ENCODE measurements at places on chromosomes 5 and 9.
A peak's percentile ranks its signal among the peaks of the same experiment; 100 is the strongest.

- H3K4me1 ChIP-seq: no peaks in the 10 kb centered on the region
- no peak for DNase-seq
- H3K27me3 ChIP-seq: peaks cover 16% of the 10 kb centered on the region
- H3K36me3 ChIP-seq: peaks cover 3% of the 10 kb centered on the region
These were observed 1.7 kb upstream of the HTR1A start for GRCh38 chr5:63963926-63964325.

- no peak for DNase-seq
- no peak overlapping the region for H3K4me3 ChIP-seq
- H3K36me3 ChIP-seq: no peaks in the 10 kb centered on the region
- no peaks in the 10 kb centered on the region for H3K27me3 ChIP-seq
- H3K27ac ChIP-seq: no peak overlapping the region
These were observed 515.6 kb upstream of the DMAC1 start for GRCh38 chr9:8315211-8315610.

DNA sequence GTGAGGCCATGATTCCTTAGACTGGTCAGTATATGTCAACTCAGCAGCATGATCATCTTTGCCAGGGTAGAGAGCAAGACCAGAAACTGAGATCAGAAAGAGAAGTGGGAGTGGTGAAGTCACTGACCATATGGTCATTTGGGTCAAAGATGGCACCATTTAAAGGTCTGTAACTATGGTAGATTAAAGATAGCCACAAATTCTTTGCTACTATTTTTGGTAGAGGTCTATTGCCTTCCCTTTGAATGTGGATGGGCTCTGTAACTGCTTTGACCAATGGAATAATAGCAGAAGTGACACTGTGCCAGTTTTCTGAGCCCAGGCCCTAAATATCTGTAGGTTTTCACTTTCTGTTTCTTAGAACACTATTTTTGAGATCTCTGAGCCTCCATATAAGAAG, 117.6 kb downstream of the PCSK1 start:
- no peak overlapping the region for H3K4me3 ChIP-seq
- no peaks in the 10 kb centered on the region for H3K4me1 ChIP-seq
- DNase-seq: no peak
- H3K27ac ChIP-seq: no peak overlapping the region

DNA sequence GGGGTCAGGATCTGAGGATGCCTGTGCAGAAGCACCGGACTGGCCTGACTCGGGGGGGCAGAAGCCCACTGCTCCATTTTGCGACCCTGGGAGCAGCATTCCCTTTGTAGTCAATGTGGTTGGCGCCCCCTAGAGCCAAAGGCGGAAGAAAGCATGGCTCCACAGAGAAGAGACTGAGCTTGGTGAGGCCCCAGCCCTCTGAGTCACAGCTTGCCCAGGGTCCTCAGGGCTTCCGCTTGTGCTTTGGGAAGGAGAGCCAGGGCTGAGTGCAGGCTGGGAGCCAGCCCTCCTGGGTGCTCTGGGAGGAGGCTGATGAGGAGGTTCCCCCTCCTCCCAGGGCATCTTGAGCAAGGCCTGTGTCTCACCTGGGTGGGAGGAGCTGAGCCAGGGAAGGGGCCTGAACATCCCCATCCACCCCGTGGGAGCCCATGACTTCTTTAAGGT, 5.5 kb upstream of the AQP3 start:
- peak; percentile 68 for DNase-seq
- H3K4me1 ChIP-seq: peaks cover 62% of the 10 kb centered on the region
- H3K27me3 ChIP-seq: no peaks in the 10 kb centered on the region
- peak overlapping the region; percentile 84 for H3K27ac ChIP-seq
- H3K4me3 ChIP-seq: no peak overlapping the region

DNA sequence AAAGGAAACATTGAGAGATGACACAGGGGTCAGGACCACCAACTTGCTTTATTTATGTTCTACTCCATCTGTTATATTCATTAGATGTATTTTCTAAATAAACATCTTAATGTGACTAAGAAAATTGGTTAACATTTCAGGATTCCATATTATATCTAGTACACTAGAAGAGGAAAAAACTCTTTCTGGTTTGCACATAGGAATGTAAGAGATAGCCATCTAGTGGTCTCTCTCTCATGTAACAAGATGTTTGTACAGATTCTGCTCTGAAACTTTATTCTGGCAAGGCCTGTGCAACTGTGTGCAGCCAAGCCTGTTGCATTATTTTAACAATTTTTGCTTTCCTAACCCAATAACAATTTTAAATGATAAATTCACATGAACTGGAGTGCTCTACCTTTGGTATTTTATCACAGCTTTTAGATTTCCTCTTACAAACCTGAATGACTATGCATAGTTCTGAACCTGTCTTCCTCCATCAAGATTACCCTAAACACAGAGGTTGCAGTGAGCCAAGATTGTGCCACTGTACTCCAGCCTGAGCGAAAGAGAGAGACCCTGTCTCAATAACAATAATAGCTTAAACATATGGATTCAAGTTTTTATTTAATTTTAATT, 148.2 kb downstream of the GIN1 start:
- H3K27ac ChIP-seq: no peak overlapping the region
- H3K4me1 ChIP-seq: peaks cover 3% of the 10 kb centered on the region
- DNase-seq: no peak
- no peak overlapping the region for H3K4me3 ChIP-seq
- H3K27me3 ChIP-seq: no peaks in the 10 kb centered on the region
- no peaks in the 10 kb centered on the region for H3K36me3 ChIP-seq

GRCh38 chr5:79802406-79802805, 112.8 kb downstream of the CMYA5 start:
- DNase-seq: no peak
- H3K27ac ChIP-seq: no peak overlapping the region
- H3K27me3 ChIP-seq: no peaks in the 10 kb centered on the region
- H3K4me3 ChIP-seq: no peak overlapping the region
- H3K36me3 ChIP-seq: no peaks in the 10 kb centered on the region

DNA sequence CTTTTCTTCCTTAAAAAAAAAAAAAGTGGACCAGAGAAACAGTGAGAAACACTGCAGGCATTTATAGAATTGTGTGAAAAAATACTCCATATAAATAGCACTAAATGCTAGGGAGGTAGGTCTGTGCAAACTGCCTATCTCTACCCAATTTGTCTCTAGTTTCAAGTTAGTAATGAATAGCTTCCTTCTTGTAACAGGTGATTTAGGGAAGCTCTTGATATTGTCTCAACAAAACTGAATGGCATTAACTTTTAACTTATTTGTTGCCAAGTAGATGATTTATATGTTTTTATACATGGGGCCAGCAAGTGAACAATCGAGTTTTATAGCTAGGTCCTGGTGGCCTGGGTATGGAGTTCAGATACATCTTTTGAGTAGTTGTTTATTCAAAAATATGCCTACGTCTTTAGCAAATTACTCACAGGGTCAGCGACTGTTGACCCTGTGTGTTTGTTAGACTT, 283.6 kb downstream of the NR3C1 start:
- H3K36me3 ChIP-seq: peaks cover 17% of the 10 kb centered on the region
- peaks cover 21% of the 10 kb centered on the region for H3K4me1 ChIP-seq
- H3K27ac ChIP-seq: no peak overlapping the region
- H3K4me3 ChIP-seq: no peak overlapping the region
- H3K27me3 ChIP-seq: no peaks in the 10 kb centered on the region
- DNase-seq: no peak

GRCh38 chr9:122213589-122214413, 15.0 kb downstream of the LHX6 start:
- peaks cover 16% of the 10 kb centered on the region for H3K4me1 ChIP-seq
- H3K36me3 ChIP-seq: no peaks in the 10 kb centered on the region
- H3K4me3 ChIP-seq: peak overlapping the region; percentile 49
- peaks cover 66% of the 10 kb centered on the region for H3K27me3 ChIP-seq
- no peak overlapping the region for H3K27ac ChIP-seq
- peak; percentile 67 for DNase-seq

GRCh38 chr9:94210616-94211603, 48.2 kb upstream of the ZNF169 start:
- no peak for DNase-seq
- H3K36me3 ChIP-seq: no peaks in the 10 kb centered on the region
- no peak overlapping the region for H3K4me3 ChIP-seq

GRCh38 chr5:39256477-39257235, 37.3 kb upstream of the FYB1 start:
- no peaks in the 10 kb centered on the region for H3K27me3 ChIP-seq
- peak overlapping the region; percentile 42 for H3K4me3 ChIP-seq
- no peak overlapping the region for H3K27ac ChIP-seq
- peaks cover 10% of the 10 kb centered on the region for H3K4me1 ChIP-seq

GRCh38 chr9:20048985-20049384, 260.1 kb upstream of the SLC24A2 start:
- H3K36me3 ChIP-seq: peaks cover 29% of the 10 kb centered on the region
- no peak for DNase-seq

- H3K4me3 ChIP-seq: no peak overlapping the region
- DNase-seq: no peak
- H3K27me3 ChIP-seq: no peaks in the 10 kb centered on the region
- H3K36me3 ChIP-seq: peaks cover 23% of the 10 kb centered on the region
These were observed 64.5 kb downstream of the SLF1 start for GRCh38 chr5:94682814-94683520.

GRCh38 chr5:175444060-175444904, at the start of gene DRD1:
Gene DRD1 (minus strand): TSS chr5:175444182. CDS start chr5:175443099, 1,083 bp downstream.
- H3K4me3 ChIP-seq: peak within 1 kb of the TSS; percentile 19
- H3K27ac ChIP-seq: no peak within 1 kb of the TSS
- H3K27me3 ChIP-seq: peaks cover 63% of the 10 kb centered on the region
- H3K4me1 ChIP-seq: peaks cover 7% of the 10 kb centered on the region
- peak; percentile 32 for DNase-seq

GRCh38 chr5:154786414-154786813, 31.2 kb downstream of the LARP1 start:
- H3K4me1 ChIP-seq: peaks cover 63% of the 10 kb centered on the region
- peaks cover 18% of the 10 kb centered on the region for H3K36me3 ChIP-seq
- no peak overlapping the region for H3K4me3 ChIP-seq
- no peak overlapping the region for H3K27ac ChIP-seq
- no peaks in the 10 kb centered on the region for H3K27me3 ChIP-seq

GRCh38 chr5:53478411-53479044, 1.9 kb upstream of the FST start:
- peak; percentile 26 for DNase-seq
- H3K4me1 ChIP-seq: peaks cover 34% of the 10 kb centered on the region
- peaks cover 62% of the 10 kb centered on the region for H3K27me3 ChIP-seq
- H3K27ac ChIP-seq: no peak overlapping the region
- H3K4me3 ChIP-seq: peak overlapping the region; percentile 71
- H3K36me3 ChIP-seq: no peaks in the 10 kb centered on the region

- DNase-seq: no peak
- no peaks in the 10 kb centered on the region for H3K27me3 ChIP-seq
- H3K4me1 ChIP-seq: no peaks in the 10 kb centered on the region
- no peaks in the 10 kb centered on the region for H3K36me3 ChIP-seq
- H3K27ac ChIP-seq: no peak overlapping the region
- no peak overlapping the region for H3K4me3 ChIP-seq
These were observed 196.9 kb downstream of the DMRTA1 start for GRCh38 chr9:22643541-22643940.

DNA sequence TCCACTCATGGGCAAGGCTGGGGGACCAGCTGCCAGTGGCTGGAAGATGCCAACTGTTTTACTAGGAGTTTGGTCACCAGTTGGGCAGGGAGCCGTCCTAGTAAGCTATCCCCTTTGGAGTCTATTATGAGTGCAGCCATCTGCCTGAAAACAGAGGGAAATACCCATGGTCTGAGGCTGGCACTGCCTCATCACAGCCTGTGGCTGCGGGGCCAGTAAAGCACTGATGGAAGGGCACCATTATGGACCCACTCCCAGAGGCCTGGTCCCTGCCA, 187.2 kb upstream of the PANK3 start:
- peaks cover 3% of the 10 kb centered on the region for H3K27me3 ChIP-seq
- no peaks in the 10 kb centered on the region for H3K4me1 ChIP-seq
- H3K27ac ChIP-seq: no peak overlapping the region
- no peaks in the 10 kb centered on the region for H3K36me3 ChIP-seq

DNA sequence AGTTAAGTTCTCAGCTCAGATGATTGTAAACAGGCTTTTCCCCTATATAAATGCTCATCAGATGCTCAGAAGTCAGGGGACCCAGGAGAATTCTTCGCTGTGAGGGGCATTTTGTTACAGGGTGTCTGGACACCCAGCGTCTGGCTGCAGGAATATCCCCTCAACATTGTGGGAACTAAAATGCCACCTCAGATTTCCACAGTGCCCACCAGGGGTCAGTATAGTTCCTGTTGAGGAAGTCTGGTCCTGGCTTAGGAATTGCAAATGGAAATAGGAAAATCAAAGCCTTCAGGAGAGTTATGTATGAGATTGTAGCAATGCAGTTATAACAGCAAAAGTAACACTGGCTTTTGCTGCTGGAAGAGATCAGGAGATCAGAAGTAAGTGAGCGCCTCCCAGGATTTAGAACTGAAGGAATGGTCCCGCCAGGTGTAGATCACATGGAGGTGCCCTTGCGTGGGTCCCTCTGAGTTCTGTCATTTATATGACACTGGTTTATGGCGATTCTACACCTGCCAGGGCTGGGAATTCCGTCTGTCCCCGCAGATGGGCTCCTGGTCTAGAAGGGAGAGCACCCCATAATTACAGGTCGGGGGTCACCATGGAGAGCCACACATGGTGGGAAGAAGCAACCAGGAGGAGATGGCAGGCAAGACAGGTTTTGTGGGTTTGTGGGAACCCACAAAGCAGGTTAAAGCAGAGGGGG, 47.1 kb upstream of the CTSL start:
- no peak overlapping the region for H3K4me3 ChIP-seq
- H3K27me3 ChIP-seq: no peaks in the 10 kb centered on the region
- peak; percentile 37 for DNase-seq
- H3K4me1 ChIP-seq: no peaks in the 10 kb centered on the region
- no peaks in the 10 kb centered on the region for H3K36me3 ChIP-seq

- no peaks in the 10 kb centered on the region for H3K4me1 ChIP-seq
- H3K27me3 ChIP-seq: no peaks in the 10 kb centered on the region
- H3K36me3 ChIP-seq: no peaks in the 10 kb centered on the region
These were observed 493.2 kb upstream of the KLF4 start for GRCh38 chr9:107982745-107983144.

Data from activated CD8-positive, alpha-beta T cell treated with anti-CD3 and anti-CD28 coated beads, Interleukin-2, amount 10 ng/mL, durations not matched to agents 7 days and 5 days (primary cell).